ENCODE measurements at places on chromosomes 4 and X.

GRCh38 chr4:109275066-109275745, 27.3 kb downstream of the COL25A1 start:
- no peak for DNase-seq

DNA sequence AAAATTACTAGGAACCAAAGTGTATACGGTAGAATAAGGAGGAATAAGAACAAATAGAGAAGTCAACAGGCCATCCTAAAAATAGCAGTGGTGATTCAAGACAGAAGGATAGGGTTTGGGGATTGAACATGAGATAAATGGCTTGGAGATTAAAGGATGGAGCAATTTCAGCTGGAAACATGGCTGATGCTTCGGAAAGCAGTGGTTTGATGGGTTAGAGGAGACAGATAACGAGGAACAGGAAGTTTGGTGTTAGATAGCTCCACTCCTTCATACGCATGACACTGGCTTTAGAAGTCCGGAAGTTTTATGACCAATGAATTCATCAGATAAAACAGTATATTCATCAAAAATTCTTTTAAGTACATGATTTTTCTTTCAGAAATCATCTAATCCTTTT, 70.8 kb upstream of the GALNTL6 start:
- DNase-seq: no peak

DNA sequence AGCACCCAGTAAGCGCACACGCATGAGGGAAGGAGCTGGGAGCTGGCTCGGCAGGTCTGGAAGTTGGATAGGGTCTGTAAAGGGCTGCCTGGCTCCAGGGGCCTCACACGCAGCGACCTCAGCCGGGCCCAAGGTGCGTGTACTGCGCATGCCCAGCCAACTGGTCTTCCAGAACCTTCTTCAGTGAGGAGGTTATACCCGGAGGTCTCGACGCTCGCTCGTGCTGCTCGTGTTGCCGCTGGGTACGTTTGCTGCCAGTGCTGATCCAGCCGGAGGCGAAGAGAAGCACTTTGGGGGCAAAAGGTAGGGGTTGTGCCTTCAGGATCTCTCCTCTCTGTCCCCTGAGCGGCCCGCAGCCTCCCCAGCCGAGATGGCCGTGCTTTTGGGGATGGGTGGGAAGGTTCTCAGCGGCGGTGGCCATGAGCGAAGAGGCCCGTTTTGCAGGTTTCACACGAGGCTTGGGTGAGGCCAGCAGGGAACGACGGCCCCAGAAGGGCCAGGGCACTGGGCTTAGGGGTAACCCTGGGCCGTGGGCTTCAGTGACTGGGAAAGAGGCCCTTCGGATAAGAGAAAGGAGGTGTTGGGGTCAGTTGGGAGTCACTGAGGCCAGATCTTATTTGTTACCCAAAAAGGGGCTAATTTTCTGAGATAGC, 3.8 kb upstream of the CXCL9 start:
- no peak for DNase-seq

DNA sequence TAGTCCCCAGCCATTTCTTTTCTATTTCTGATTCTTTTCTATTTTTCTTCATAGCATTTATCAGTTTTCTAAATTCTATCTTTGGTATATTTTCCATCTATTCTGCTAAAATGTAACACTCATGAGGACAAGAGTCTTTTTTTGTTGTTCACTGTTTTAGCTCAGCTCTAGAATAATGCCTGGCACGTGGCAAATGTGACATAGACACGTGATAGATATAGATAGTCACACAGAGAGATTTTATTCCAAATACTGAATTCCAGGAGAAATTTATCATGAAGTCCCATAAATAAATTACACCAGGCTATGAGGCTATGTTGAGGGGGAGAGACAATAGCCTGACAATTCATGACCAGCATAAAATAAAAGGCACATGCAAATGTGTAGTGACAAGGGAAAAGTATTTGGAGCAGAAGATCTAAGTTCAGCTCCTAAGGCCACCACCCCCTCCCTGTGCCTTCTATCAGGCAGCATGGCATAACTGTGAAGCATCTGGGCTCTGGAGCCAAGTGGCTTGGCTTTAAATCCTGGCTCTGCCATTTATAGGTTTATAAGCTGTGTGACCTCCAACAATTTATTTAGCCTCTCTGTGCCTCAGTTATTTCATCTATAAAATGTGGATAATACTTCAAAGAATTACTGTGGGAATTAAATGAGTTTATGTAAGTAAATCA, 25.7 kb upstream of the PPARGC1A start:
- no peak for DNase-seq

DNA sequence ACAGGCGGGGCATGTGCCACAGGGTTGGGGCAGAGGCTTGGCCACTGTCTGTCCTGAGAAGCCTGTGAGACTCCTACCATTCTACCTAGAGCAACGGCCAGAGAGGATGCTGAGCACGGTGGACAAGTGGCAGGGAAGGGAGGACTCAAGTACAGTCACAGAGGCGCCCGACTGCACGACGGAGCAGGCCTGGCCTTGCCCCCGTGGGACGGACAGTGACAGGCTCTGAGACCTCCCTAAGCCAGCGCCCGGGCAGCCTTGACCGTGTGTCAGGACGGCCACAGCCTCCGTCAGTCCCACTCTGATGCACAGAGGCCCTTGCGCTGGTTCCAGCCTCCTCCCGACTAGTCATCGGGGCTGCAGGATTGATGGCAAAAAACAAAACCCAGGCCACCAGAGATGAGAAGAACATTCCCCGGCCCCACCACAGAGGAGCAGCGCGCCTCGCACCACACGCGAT, 36.7 kb upstream of the MXD4 start:
- no peak for DNase-seq

- no peak for DNase-seq
Observed at GRCh38 chr4:182923366-182923765, 6.2 kb upstream of the DCTD start.

DNA sequence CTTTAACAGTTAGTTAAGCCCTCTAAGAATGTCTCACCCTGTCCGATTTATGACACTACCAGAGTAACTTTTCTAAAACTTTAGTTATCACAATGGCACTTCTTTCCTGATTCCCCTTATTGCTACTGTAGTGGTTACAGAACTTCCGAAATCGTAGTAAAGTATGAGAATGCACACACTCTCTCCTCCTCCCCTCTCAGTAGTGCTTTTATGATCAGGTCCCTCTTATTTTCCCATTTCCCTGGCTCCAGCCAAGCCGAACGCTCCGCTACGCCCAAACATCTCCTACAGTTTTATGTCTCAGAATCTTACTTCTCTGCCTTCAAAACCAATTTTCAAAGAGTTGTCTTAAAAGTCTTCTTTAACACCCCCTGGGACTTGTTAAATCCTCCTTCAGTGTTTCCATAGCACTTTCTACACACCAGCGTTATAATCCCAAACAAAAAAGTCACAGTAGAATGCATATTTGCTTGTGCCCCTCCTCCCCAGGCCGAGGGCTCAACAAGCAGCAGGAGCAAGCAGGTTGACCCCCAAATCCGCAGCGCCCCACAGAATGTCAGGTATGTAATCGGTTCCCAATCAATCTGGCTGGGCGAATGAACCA, 671 bp downstream of the HPF1 start:
- no peak for DNase-seq

GRCh38 chr4:82519776-82520175, 42.0 kb downstream of the TMEM150C start:
- DNase-seq: no peak

DNA sequence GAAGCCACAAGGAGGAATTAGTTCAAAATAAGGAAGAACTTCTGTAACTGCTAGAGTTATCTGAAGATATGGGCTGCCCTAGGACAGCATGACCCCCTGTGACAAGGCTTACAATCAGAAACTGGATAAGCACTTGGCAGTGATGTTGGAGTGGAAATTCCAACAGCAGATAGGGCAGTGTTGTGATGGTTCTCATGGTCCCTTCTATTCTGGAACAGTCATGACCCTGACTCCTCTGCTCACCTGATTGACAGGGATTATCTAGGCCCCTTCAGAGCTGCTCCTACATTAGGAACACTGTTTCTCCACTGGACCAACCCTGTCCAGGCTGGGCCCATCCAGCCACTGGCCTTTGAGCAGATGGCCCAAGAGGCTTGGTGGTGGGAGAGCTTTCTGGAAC, 17.9 kb downstream of the NALF2 start:
- no peak for DNase-seq

- no peak for DNase-seq
Observed at GRCh38 chr4:39642885-39643552, 4.4 kb upstream of the SMIM14 start.

DNA sequence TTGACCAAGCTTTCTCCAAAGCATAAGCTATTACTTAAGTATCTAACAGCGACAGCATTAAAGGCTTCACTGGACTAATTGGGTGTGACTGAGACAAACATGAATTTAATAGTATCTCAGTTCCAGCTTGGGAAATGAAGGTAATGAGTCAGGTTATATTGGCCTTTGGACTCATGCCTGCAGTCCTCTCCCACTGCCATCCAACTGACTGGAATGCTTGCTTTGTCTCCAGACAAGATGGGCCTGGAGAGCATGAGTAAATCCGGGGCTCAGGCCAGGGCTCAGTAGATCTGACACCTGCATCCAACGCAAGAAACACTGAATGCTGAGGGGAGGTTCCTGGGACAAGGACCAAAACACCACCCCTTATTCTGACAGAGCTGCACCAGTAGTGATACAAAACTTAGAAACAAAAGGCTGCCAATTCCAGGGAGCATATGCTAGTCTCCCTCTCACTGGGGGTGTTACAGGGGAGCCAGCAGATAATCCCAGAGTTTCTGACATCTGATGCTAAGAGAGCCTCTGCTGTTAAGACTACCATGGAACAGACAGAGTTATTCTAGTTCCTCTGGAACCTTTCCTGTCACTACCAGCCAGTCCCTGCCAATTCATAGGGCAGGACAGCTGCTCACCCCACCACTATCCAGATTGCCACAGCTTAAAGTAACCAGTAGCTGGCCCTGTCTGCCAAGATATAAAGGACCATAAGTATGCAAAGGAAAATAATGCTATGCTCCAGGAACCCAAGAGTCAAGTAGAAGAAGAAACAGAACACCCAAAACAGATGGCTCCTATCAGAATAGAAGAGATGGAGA, 293.8 kb downstream of the IQCM start:
- peak; percentile 61 for DNase-seq

GRCh38 chrX:53678667-53679066, 7.9 kb downstream of the HUWE1 start:
- DNase-seq: no peak

DNA sequence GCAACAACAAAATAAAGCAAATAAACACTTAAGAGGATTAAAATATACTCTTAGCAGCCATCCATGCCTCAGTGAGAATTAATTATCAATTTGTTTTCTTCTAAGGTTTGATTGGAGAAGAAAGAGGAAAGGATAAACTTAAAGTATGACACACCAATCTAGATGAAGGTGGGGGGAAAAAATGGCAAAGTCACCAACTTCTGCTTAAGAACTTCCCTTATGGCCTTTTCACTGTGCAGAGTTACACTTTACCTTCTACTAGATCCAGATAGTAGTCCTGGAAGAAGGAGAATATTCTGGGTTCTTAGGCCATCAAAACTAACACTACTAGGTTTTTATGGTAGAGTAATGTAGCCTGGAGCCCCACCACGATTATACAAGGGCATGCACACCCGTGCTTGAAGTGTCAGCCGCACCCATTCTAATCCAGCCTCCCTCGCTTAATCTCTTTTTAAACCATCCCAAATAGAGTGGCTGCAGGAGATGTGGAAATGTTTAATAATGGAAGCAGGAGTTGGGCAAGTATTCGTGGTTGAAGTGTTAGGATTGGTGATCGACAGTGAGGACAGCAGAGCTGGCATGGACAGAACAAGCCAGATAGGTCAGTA, 14.1 kb downstream of the ENPEP start:
- no peak for DNase-seq

DNA sequence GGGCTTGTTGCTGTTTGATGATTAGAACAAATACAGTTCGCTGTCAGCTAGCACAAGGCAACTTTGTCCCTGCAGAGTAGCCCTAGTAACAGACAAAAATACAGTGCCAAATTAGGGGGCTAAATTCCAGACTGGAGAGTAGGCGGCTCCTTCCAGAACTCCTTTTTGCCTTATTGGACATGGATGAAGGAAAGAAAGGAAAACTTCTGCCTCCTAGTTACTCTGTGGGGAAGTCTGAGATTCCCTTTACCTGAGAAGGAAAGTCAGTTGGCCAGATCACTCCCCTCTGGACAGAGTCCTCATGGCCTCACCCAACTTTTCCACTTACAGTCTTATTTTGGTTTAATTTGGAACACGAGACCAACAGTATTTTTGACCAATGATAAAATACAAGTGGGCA, 140.5 kb upstream of the ADAMTS3 start:
- DNase-seq: no peak

GRCh38 chr4:61003301-61003700, 196.8 kb upstream of the ADGRL3 start:
- no peak for DNase-seq

DNA sequence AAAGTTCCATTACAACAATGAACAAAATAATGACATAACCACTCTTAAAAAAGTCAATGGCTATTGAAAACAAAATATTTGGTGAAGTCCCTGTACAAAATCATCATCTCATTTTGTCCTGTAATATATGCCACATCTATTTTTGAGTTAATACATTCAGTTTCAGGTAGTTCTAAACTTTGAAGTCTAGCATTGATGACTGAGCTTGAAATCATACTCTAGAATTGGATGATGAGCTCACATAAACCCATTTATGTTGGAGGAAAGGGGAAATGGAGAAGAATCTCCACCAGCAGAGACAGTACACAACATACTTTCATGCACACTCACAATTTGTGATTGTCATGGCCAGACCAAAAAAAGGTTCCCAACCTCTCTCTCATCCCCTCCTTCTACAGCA, 371.1 kb upstream of the NR3C2 start:
- no peak for DNase-seq

DNA sequence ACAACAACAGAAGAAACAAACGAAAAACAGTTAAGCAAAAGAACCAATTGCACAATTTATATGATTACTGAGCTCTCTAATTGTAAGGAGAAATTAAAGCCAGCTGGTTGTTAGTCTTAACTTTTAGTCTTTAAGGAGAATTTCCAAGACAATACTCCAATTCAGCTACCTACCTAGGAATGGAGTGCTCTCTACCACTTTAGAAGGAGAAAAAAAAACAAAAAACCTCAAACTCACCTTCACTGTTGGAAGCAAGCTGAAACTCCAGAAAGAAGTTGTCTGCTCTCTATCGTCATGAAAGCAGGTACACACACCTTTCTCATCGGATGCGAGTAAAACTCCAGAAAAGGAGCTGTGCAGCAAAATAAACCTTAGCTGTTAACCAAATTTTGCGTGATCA, 86.1 kb upstream of the NPY2R start:
- no peak for DNase-seq

DNA sequence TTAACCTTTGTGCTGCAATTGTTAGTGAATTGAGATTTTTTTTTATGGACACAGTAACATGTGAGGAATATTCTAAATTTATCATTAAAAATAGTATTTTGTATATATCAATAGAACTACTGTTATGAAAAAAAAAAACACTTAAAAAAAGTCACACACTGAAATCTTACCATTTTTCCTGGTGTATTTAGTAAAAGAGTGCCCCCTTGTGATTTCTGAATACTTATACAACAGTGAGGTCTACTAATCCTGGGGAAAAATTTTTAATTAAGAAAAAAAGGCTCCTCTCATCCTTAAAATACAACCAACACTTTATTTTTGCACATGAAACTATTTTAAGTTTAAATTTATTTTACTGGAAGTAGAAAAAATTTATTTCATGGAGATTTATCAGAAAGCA, 56.4 kb upstream of the SPOCK3 start:
- no peak for DNase-seq

All from right forelimb (tissue), 1 donor.